ENCODE measurements at places on chromosomes 12 and 14.
A peak's percentile ranks its signal among the peaks of the same experiment; 100 is the strongest.

DNA sequence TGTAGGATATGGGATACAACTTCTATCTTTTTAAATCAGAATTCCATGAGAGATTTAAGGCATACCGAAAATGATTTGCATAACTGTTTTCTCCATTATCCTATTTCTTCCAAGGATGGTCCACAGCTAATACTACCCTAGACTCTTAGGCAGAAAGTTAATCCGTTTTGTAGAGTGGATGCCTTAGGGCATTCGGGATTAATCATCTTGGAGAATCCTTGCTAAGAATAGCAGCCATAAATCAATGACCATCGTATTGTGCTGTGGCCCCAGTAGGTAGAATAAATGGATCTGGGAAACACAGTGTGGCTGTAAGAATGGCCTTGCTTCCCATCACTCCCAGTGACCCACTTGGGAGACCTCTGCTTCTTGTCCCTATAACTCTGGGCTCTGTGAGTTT is 99.6 kb downstream of the SSPN start:
- H3K27ac ChIP-seq = no peak overlapping the region
- DNase-seq = no peak
- H3K4me3 ChIP-seq = no peak overlapping the region
- peaks cover 23% of the 10 kb centered on the region for H3K4me1 ChIP-seq
- H3K27me3 ChIP-seq = no peaks in the 10 kb centered on the region

- no peak for DNase-seq
- H3K27ac ChIP-seq = peak overlapping the region; percentile 95
- H3K4me3 ChIP-seq = peak overlapping the region; percentile 99
- H3K36me3 ChIP-seq = peaks cover 27% of the 10 kb centered on the region
Measured at GRCh38 chr14:64387232-64387781, 846 bp upstream of the MTHFD1 start.

DNA sequence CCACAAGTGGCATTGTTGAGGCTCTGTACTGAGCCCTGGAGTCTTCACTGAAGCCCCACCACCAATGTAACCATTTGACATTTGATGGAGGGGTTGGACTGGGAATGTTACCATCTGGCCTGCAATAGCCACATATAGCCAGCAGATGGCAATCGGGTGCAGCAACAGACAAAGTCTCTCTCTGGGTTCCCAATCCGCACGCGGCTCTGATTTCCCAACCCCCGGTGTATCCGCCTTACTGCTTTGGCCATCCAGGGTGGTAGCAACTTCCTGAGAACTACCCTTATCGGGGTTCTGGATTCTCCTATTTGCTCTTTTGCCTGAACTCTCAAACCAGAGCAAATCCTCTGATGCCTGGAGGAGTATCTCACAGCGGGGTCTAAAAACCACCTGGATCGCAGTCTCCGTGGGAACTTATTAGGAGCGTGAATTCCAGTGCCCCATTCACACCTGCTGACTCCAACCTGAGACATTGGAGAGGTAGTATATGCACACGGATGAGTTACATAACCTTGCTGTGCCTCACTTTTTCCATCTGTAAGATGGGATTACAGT is 14.2 kb downstream of the VRTN start:
- no peaks in the 10 kb centered on the region for H3K36me3 ChIP-seq
- no peak overlapping the region for H3K4me3 ChIP-seq
- peak; percentile 77 for DNase-seq

- H3K27me3 ChIP-seq = no peaks in the 10 kb centered on the region
- peaks cover 3% of the 10 kb centered on the region for H3K4me1 ChIP-seq
- H3K27ac ChIP-seq = no peak overlapping the region
- H3K36me3 ChIP-seq = peaks cover 1% of the 10 kb centered on the region
Measured at GRCh38 chr12:4002601-4003000, 129.4 kb upstream of the PARP11 start.

DNA sequence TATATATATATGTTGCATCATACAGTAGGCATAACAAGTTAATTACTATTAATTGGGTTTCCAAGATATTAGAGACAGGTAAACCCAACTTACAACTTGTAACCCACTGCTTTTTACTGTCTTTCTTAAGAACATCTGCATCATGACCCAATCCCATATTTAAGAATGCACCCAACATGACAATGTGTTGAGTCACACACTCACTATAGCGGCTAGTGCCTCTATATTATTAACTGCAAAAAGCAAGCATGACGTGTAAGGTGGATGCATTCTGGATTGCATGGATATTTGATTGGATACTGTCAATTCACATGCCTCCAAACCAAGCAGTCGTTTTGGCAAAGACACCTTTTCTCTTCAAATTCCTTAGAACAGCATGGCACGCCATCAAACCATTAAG is 68.2 kb downstream of the KSR2 start:
- H3K27ac ChIP-seq = no peak overlapping the region
- DNase-seq = no peak
- peaks cover 12% of the 10 kb centered on the region for H3K4me1 ChIP-seq
- no peaks in the 10 kb centered on the region for H3K36me3 ChIP-seq
- H3K27me3 ChIP-seq = peaks cover 2% of the 10 kb centered on the region

- no peak overlapping the region for H3K27ac ChIP-seq
- H3K27me3 ChIP-seq = peaks cover 81% of the 10 kb centered on the region
- no peak for DNase-seq
- no peak overlapping the region for H3K4me3 ChIP-seq
- peaks cover 39% of the 10 kb centered on the region for H3K4me1 ChIP-seq
Measured at GRCh38 chr14:36658123-36659009, 3.3 kb upstream of the PAX9 start.

- peaks cover 52% of the 10 kb centered on the region for H3K4me1 ChIP-seq
- no peak overlapping the region for H3K27ac ChIP-seq
- H3K4me3 ChIP-seq = no peak overlapping the region
- no peaks in the 10 kb centered on the region for H3K36me3 ChIP-seq
- no peak for DNase-seq
Measured at GRCh38 chr12:104749545-104749944, 208.5 kb downstream of the SLC41A2 start.

- peak; percentile 71 for DNase-seq
- H3K36me3 ChIP-seq = peaks cover 11% of the 10 kb centered on the region
- no peak overlapping the region for H3K4me3 ChIP-seq
- H3K27me3 ChIP-seq = no peaks in the 10 kb centered on the region
- H3K4me1 ChIP-seq = peaks cover 23% of the 10 kb centered on the region
Measured at GRCh38 chr12:50224026-50224692, 57.0 kb upstream of the CERS5 start.

DNA sequence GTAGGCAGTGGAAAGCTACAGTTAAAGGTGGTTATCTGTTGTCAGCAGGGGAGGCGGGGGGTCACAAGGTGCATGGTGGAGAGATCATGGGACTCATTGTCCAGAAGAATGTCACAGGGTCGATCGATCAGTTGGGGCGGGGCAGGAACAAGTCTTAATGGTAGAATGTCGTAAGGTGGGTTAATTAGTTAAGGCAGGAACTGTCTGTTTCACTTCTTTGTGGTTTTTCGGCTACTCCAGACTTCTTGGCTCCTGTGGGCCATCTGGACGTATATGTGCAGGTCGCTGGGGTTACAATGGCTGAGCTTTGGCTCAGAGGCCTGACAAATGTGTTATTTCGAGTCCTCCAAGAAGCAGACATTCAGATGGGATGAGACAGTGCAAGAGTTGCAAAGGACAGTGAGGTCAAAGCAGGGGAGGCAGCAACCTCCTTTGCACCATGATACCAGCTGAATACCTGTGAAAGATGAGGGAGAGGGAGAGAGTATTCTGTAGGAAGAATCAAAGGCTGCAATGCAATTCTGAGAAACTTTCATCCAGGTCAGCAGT is 246.9 kb upstream of the TMEM132C start:
- no peak overlapping the region for H3K4me3 ChIP-seq
- no peaks in the 10 kb centered on the region for H3K27me3 ChIP-seq
- no peak overlapping the region for H3K27ac ChIP-seq
- no peaks in the 10 kb centered on the region for H3K36me3 ChIP-seq

GRCh38 chr12:105030820-105031807 is 45.0 kb downstream of the NOPCHAP1 start:
- H3K4me1 ChIP-seq = peaks cover 31% of the 10 kb centered on the region
- peak overlapping the region; percentile 3 for H3K27ac ChIP-seq
- no peak overlapping the region for H3K4me3 ChIP-seq
- DNase-seq = no peak
- H3K36me3 ChIP-seq = peaks cover 2% of the 10 kb centered on the region

DNA sequence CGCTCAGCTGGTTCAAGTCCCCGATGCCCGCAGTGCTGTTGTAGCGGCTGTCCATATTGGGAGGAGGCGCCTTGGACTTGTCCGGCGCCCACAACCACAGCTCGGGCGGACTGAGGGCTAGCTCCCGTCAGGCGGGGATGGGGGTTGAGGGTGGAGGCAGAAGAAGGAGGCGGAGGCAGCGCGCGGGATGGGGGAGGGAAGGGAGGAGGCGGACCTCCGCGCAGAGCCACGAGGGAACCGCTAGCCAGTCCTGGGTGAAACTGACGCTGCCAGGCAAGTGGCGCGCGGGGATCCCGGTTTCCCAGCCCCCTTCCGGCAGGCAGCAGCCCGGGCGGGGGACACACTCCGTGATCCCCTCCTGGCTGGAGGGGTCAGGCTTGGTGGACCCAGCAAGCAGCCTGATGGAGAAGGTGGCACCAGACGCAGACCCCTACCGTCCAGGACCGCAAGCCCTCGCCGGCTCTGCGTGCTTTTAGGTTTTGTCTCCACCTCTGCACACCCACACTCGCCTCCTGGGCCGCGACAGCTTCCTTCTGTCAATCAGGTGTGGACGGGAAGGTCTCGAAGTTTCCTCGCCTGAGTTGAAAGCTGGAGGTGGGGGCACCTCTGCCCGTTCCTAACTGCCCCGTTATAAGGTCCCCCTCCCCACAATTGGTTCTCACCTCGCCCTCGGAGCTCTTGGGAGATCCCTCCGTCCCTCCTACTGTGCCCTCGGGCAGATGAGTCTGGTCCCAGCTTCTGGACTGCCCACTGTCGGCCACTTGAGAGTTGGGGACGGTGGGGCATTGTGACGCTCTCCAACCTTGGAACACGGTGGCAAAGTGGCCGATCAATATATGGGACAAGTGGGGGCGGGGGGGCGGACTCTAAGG is at the start of gene CPNE8:
Gene CPNE8 (minus strand): TSS at position 112 of the 872 bp plus-strand sequence. CDS start 57 bp downstream, at position 55.
- H3K4me3 ChIP-seq = peak within 1 kb of the TSS; percentile 82
- peaks cover 20% of the 10 kb centered on the region for H3K27me3 ChIP-seq
- H3K36me3 ChIP-seq = peaks cover 3% of the 10 kb centered on the region

- DNase-seq = no peak
- peaks cover 4% of the 10 kb centered on the region for H3K27me3 ChIP-seq
- H3K27ac ChIP-seq = no peak overlapping the region
- no peaks in the 10 kb centered on the region for H3K4me1 ChIP-seq
- H3K36me3 ChIP-seq = no peaks in the 10 kb centered on the region
Measured at GRCh38 chr12:6020930-6021329, 75.9 kb upstream of the ANO2 start.

DNA sequence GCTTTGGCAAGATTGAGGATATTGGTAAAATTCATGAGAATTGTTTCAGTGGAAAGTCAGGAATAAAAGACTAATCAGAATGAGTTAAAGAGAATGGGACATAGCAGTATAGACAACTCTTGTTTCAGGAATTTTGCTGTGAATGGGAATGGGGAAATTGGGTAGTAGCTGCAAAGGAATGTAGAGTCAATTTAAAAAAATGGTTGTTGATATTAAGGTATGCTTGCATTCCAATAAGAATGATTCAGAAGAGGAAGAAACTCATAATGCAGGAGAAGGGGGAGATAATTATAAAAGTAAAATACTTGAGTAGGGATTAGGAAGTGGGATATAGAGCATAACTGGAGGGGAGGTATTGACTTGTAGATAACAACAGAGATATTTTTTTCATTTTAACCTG is 40.7 kb downstream of the MNAT1 start:
- no peak overlapping the region for H3K4me3 ChIP-seq
- H3K4me1 ChIP-seq = peaks cover 6% of the 10 kb centered on the region
- DNase-seq = no peak
- no peaks in the 10 kb centered on the region for H3K27me3 ChIP-seq

- H3K36me3 ChIP-seq = no peaks in the 10 kb centered on the region
- no peak overlapping the region for H3K4me3 ChIP-seq
- DNase-seq = no peak
- H3K4me1 ChIP-seq = no peaks in the 10 kb centered on the region
- no peak overlapping the region for H3K27ac ChIP-seq
Measured at GRCh38 chr12:103580026-103580425, 7.0 kb upstream of the STAB2 start.

DNA sequence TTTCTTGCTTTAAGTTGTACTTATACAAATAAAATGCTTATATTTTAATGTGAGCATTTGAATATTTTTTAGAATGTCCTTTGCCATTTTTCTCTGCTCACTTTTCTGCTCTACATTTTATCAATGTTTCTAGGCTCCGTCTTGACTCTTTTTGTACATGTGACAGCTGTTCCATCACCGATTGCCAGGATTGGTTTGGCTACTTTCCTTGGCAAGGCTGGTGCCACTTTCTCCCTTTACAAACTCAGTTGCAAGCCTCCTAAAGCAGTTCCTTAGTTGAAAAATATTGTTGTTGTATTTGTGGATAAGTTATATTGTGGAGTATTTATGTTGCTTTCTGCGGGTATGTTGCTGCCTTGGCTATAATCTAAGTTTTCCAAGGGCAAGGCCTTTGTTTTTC is 63.4 kb downstream of the DACT1 start:
- no peaks in the 10 kb centered on the region for H3K36me3 ChIP-seq
- H3K4me1 ChIP-seq = no peaks in the 10 kb centered on the region
- no peak overlapping the region for H3K27ac ChIP-seq
- peaks cover 9% of the 10 kb centered on the region for H3K27me3 ChIP-seq
- H3K4me3 ChIP-seq = no peak overlapping the region

GRCh38 chr14:68373847-68374444 is 418.9 kb downstream of the ZFP36L1 start:
- no peak overlapping the region for H3K4me3 ChIP-seq
- no peaks in the 10 kb centered on the region for H3K36me3 ChIP-seq
- H3K4me1 ChIP-seq = peaks cover 43% of the 10 kb centered on the region
- no peak overlapping the region for H3K27ac ChIP-seq

- no peak overlapping the region for H3K27ac ChIP-seq
- H3K36me3 ChIP-seq = no peaks in the 10 kb centered on the region
- DNase-seq = no peak
- peaks cover 4% of the 10 kb centered on the region for H3K27me3 ChIP-seq
Measured at GRCh38 chr14:36224176-36224575, 47.7 kb upstream of the PTCSC3 start.

DNA sequence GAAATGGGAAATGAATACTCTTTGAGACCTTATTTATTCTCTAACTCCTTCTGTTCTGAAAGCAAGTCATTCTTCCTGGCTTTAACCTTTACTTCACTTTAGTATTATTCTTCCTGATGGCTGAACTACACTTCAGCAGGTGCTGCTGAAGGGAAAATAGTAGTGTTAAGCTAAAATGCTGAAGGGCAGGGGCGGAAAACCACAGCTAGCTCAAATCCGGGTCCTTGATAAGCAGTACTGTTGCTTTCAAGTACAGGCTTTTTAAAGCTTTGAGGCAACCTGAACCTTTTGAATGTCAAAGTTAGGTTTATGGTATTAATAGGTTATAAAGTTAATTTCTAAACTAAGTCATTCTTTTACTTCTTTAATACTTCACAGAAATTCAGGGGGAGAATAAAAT is 10.7 kb downstream of the CCDC196 start:
- no peak overlapping the region for H3K27ac ChIP-seq
- no peaks in the 10 kb centered on the region for H3K36me3 ChIP-seq
- DNase-seq = no peak
- H3K4me3 ChIP-seq = no peak overlapping the region

DNA sequence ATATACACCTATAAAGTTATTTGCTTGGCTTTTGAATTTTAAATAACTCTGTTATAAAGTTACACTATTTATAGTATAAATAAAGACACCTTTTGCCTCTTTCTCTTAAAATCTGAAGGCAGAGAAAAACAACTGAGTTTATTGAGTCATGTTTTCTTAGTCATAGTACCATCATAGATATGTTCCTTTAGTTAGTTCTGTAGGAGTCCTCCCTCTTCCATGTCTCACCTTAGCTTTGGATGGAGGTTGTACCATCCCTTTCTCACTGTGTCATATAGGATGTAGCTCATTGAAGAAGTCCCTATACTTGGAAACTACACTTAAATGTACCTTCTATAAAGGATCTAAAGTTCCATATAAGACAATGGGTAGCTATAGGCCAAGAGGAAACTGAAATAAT is 39.7 kb upstream of the TSPAN8 start:
- no peak overlapping the region for H3K4me3 ChIP-seq
- no peak for DNase-seq
- no peaks in the 10 kb centered on the region for H3K36me3 ChIP-seq
- no peak overlapping the region for H3K27ac ChIP-seq

Measured in activated CD4-positive, alpha-beta memory T cell treated with anti-CD3 and anti-CD28 coated beads for 36 hours (primary cell).